ENCODE measurements at places on chromosomes 1 and 21.

DNA sequence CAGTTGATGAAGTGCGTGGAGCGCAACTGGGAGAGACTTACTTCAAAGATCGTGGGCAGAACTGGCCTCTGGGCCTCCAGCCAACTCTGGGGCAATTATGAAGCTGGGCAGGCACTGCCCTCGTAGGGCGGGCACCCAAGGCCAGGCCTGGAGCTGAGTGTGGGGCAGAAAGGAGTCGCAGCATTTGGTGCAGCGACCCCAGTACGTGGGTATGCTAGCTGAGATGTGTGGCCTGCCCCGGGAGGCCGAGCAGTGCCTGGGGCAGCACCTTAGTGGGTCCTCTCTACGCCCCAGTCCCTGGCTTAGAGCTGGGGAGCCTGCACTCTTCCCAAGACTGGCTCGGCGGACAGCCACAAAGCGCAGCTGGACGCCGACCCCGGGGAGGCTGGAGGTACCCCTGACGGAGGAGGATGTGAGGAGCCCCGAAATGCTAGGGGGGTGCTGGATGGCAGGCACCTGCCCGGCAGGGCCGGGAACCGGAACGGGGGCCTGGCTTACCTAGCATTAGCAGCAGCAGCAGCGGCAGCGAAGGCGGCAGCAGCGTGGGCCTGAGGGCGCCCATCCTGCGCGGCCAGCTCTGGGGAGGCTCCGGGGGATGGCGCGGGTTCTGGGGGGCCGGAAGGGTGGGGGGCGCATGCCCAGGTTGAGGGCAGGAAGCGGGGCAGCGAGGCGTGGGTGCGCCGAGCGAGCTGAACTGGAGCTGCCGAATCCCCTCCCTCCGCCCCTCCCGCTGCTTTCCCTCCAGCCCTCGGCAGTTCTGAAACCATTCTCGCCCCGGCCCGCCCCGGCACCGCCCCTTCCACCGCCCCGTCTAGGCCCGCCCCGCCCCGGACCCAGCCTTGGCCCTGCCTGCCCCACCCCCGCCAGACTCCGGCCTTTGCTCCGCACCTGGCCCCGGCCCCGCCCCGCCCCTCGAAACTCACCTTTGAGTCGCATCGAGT lies at the start of gene IGSF8:
Gene IGSF8 (minus strand): TSS at position 709 of the 941 bp plus-strand sequence. CDS start 147 bp downstream, at position 562.
- peak; percentile 93 for DNase-seq

- peak; percentile 26 for DNase-seq
These were observed 801 bp downstream of the EPRS1 start for GRCh38 chr1:220045356-220046051.

GRCh38 chr1:84991097-84991920 lies 5.6 kb downstream of the MCOLN2 start:
- peak; percentile 58 for DNase-seq

GRCh38 chr1:50474859-50475809 lies 51.9 kb upstream of the DMRTA2 start:
- DNase-seq = no peak

- no peak for DNase-seq
These were observed 15.5 kb upstream of the SNX27 start for GRCh38 chr1:151596166-151596953.

- DNase-seq = peak; percentile 40
These were observed 8.1 kb upstream of the EPHB2 start for GRCh38 chr1:22702296-22703085.

- DNase-seq = no peak
These were observed 58.3 kb upstream of the KIF26B start for GRCh38 chr1:245096311-245097066.

DNA sequence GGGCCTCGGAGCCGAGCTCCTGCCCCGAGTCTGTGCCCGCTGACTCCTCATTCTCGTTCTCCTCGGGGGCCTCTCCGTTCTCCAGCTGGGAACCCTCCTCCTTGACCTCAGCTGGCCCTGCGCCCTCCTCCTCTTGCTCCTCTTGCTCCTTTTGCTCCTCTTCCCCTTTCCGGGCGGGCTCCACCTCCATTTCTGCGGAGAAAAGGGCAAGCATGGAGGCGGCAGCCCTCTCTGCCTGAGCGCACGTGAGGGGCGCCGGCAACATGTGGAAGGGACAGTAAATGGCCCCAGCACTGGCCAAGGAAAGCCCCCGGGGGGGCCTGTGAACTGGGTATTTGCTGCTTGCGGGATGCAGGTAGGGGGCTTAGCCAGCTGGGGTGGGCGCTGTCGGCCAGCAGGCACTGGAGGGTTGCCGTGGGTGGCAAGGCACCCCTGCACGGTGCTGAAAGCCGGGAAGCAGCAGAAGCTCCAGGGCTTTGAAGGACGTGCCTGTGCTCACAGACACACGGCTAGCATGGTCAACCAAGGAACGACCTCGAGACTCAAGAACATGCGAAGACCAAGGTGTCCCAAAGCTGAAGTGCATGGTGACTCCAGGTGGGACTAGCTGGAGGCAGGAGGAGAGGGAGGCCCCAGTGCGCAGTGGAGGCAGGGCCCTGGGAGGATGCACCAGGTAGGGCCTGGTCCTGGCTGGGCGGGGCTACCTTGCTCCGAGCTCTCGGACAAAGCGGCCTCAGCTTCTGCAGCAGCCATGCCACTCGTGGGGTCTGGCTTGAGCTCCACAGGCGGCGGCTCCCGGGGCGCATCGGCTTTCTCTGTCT lies 30.7 kb downstream of the ZBTB17 start:
- no peak for DNase-seq

- peak; percentile 53 for DNase-seq
These were observed 21.6 kb downstream of the TCEA3 start for GRCh38 chr1:23403038-23403336.

DNA sequence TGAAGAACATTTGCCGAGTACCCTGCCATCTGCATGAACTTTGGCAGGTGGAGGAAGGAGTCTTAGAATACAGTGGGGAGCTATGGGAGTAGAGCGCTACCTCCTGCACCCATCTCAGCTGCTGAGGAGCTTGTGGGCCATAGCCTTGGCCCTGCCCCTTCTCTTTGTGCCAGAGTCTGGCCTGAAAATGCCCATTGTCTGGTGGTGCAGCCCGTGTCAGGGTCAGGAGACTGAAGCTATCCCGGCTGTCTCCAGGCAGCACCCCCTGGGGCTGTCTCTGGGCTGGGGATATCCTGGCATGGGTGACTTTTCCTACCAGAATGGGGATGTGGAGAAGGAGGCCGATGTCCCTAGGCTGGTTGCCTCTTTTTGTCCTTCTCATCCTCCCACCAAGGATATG lies 7.3 kb downstream of the IPO13 start:
- DNase-seq = no peak

- DNase-seq = no peak
These were observed 46.8 kb upstream of the USP25 start for GRCh38 chr21:15682977-15683376.

- no peak for DNase-seq
These were observed 135.4 kb upstream of the C8B start for GRCh38 chr1:57101209-57101608.

DNA sequence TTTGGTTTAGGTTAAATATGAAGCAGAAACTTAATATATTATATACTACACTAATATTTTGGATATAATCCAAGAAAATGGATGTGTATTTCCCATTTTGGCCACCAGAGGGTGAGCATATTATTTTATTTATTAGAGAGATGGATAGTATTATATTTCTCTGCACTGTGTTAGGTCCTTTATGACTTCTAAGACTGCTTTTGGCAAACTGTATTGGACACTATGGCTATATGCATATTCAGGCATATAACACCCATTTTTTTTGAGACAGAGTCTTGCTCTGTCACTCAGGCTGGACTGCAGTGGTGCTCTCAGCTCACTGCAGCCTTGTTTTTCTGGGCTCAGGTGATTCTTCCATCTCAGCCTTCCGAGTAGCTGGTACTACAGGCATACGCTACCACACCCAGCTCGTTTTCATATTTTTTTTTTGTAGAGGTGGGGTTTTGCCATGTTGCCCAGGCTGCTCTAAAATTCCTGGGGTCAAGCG lies 17.8 kb upstream of the PGM1 start:
- peak; percentile 53 for DNase-seq

GRCh38 chr1:183724350-183725042 lies 71.4 kb upstream of the APOBEC4 start:
- DNase-seq = no peak

GRCh38 chr1:181075766-181076350 lies 12.6 kb upstream of the IER5 start:
- DNase-seq = no peak

- DNase-seq = no peak
These were observed 192.7 kb upstream of the KIAA0040 start for GRCh38 chr1:175385316-175385715.

DNA sequence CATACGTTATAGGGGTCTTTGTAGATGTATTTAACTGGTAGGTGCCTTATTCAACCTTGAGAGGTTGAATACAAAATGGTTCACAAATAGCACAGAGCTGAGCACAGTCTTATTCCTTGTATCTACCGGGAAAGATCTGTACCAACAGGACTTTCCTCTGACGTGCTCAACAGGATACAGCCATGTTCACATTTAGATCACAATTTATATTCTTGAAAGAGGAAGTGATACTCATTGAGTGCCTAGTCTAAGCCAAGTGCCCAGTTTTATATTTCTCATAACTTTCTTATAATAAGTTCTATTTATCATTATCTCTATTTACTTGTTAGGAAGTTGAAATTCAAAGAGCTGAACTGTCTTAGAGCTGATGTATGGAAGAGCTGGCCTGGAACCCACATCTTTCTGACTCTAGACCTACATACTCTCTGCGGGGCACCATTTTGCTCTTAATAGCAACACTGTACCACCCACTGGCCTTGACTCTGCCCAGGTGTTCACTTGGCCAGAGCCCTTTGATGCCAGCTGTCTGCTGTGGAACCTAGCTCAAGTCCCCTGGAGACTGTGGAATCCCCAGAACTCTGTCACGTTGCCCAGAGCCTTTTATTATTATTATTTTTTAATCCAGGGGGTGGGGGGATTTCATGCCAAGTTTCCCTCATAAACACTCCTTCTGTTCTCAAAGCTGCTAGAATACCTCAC lies 156.2 kb downstream of the TPR start:
- peak; percentile 8 for DNase-seq

DNA sequence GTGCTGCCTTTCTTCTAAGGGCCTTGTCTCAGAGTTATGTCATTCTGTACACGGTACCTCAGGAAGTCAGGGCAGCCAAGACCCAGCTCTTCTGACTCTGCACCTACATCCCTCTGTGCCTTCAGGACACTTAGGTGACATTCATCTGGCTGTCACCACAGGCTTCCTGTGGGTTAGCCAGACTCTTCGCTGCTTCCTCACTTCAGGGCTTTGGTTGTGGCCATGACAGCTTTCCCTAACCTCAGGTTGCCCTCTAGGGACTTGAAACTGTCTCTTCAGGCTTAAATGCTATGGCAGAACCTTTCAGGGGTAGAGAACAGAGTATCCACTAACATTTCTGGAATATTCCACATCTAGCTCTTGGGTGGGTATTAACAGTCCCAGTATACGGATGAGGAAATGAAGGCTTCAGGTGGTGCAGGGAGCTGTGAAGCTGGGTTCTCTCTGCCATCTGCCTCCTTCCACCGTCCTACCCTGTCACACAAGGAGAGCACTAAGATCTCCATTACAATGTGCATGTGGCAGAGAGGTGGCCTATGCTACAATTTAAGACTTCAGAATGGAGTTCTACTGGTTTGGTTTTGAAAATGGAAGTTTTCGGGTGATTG lies 9.9 kb downstream of the TSSK3 start:
- DNase-seq = peak; percentile 94

DNA sequence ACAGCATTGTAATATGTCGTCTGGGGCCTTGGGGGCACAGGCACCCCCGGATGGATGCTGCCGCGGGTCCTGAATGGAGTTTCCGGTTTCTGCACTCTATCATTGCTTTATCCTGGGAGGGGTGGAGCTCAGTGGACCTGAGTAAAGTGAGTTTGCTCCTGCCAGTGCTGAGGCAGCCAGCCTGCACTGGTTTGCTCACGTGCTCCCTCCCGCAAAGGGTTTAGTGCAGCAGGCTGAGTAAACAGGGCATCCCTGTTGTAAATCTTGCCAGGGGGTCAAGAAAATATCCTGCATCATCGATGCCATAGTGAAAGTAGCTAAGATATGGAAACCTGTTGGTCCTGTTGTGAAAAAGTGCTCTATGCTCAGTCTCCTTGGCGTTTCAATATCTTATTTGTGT lies 85.6 kb upstream of the BRINP3 start:
- DNase-seq = no peak

GRCh38 chr1:203743091-203743571 lies 21.9 kb upstream of the LAX1 start:
- no peak for DNase-seq

- DNase-seq = no peak
These were observed 33.7 kb upstream of the CD2 start for GRCh38 chr1:116720364-116721038.

DNA sequence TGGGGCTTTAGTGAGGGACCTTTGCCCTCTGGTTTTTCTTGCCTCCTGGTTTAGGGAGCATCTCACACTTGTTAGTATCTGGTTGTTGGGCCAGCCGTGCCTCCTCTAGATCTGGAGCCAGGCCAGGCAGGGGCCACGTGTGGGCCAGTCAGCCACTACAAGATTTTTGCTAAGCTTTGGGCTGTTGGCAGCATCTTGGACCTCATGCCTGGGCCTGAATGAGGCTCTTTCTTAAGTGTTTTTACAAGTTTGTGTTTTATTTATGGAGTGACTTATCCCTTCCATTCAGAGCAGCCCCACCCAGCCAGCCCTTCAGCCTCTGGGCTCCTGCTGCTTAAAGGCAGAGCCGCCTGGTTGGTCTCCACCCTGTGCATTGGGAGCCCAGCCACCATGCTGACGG lies 1.6 kb upstream of the SH3BGRL3 start:
- DNase-seq = no peak

DNA sequence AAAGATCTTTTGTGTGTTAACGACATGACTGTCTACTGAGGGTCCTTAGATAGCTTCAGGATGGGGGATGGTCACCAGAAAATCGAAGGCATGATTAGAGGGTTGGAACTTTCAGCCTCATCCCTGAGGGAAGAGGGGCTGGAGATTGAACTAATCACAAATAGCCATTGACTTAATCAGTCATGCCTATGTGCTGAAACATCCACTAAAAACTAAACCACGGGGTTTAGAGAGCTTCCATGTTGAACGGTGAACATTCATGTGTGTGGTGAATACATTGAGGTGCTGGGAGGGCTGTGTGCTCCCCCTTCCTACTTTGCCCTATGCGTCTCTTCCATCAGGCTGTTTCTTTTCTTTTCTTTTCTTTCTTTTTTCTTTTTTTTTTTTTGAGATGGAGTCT lies 17.0 kb downstream of the RBP7 start:
- no peak for DNase-seq

GRCh38 chr21:17848228-17848627 lies 29.1 kb upstream of the C21orf91 start:
- no peak for DNase-seq

- peak; percentile 17 for DNase-seq
These were observed 82.6 kb downstream of the NENF start for GRCh38 chr1:212515329-212515760.

- no peak for DNase-seq
These were observed 1.8 kb downstream of the LMX1A start for GRCh38 chr1:165354739-165355138.

- peak; percentile 9 for DNase-seq
These were observed 60.4 kb downstream of the ATP5PO start for GRCh38 chr21:33855190-33855589.

DNA sequence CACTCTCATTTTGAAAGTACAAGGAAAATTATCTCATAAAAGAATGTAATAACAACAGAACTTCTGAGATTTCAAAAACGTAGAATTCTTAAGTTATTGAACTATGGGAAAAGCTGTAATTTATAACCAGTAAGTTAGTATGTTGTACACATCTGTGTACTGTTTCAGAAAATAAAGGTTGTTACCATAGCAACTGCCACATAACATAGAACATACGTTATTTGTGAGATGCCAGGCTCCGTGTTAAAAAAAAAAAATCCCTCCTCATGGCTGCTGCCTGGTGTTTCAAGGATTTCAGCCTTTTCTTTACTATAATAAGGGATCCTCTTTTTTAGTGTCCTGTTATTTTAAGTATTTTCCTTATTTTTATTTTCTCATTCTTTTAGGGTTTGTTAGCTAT lies 79.5 kb downstream of the RWDD3 start:
- no peak for DNase-seq
